A172 (cell line): ENCODE measurements at places on chromosomes 3 and 15.
A peak's percentile ranks its signal among the peaks of the same experiment; 100 is the strongest.

DNA sequence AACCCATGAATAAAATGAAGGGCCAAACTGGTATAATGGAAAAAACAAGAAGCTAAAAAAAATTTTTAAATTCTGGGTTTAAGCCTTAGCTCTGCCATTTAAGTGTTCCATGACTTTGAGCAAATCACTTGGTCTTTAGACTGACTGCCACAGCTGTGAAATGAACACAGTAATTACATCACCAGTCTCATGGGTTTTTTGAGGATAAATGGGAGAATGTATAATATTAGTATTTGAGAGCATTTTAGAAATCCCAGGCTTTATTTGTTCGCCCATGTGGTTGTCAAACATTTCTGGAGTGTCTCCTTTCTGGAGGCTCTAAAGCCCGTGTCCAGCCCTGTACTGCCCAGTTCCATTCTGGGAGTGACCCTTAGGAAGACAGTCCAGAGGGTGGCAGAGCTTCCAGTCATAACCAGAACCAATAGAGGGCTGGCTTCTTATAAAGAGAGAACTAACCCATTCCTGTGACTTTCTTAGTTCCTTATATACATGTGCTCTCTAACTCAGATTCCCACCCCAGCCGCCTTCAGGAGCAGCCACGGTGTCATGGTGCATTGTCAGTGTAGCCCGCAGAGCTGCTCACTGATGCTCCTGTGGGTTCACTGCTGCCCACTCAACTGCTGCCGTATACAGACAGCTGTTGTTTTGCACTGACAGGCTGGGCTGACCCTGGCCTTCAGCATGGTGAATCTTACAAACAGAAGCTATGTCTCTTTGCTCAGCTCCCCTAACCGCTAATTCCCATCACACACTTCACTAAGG, 44.7 kb downstream of the BOC start:
- DNase-seq = no peak

DNA sequence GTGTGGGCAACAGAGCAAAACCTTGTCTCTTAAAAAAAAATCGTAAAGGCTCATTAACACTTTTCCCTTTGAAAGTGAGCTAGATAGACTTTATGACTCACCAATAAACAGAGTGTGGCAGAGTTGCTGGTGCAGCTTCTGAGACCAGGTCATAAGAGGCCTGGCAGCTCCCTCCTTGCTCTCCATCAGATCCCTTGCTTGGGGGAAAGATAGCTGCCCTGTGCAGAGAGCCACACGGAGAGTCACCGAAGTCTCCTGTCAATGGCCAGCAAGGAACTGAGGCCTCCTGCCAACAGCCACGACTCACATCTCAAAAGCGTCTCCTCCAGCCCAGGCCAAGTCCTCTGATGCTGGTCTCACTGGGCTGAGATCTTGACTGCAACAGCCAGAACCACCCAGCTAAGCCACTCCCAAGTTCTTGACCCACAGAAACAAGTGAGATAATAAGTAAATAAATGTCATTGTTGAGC, 8.7 kb upstream of the GP9 start:
- DNase-seq = peak; percentile 30

- DNase-seq = no peak
These were observed 242.0 kb downstream of the SHQ1 start for GRCh38 chr3:72606005-72606800.

GRCh38 chr3:104526901-104527401, 839.8 kb upstream of the ALCAM start:
- DNase-seq = no peak

- DNase-seq = no peak
These were observed 62.7 kb downstream of the TFDP2 start for GRCh38 chr3:142086581-142087090.

DNA sequence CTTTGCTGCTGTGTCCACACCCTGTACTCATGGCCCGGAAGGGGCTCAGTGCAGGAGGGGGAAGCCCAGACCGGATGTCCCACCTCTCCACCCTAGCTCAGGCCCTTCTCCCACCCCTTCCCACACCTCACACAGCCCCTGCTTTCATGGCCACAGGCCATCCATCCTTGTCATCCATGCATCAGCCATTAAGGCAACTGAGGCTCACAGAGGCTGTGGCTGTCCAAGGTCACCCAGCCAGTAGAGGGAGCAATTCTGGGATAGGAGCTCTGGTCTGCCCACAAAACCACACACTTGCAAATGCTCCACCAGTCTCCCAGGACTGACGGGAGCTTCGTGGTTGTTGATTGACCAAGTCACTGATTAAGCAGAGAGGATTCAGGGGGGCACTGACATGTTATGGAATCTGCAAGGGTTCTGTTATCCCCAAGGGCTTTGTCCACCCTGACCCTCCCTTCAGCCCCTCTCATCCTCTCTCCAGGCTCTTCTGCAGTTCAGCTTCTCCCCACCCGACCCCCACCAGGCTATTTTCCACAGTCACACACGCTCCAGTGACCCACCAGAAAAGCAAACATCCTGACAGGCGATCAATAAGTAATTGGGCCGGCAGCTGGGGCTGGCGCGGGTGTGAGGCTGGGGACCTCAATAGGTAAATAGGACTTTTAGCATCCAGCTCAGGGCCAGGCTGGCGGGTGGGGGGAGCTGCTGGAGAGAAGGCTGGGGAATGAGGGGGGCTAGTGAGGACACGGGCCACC, 15.1 kb downstream of the LINGO1 start:
- no peak for DNase-seq

DNA sequence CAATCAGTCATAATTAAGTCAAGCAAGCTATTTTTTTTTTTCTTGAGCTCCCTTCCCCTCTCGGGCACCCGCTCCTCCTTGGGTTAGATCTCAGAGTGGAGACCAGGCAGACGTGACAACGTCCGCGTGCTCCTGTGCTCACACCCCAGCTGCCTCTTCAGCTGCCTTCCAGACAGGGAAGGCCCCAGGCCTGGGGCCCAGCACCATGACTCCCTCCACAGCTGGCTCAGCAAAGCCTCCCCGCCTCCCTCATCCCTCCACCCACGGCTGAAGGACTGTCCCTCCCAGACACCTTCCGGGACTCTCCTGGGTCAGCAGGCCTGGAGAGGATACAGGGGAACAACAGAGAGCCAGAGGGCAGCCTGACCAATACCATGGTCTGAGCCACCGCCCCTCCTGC, 87.9 kb upstream of the LINGO1 start:
- DNase-seq = no peak

GRCh38 chr15:64233299-64233698, 70.5 kb upstream of the PPIB start:
- no peak for DNase-seq

GRCh38 chr15:69677403-69677802, 224.8 kb downstream of the RPLP1 start:
- DNase-seq = no peak

- no peak for DNase-seq
These were observed 6.0 kb downstream of the RAB27A start for GRCh38 chr15:55283379-55284147.

GRCh38 chr3:112856537-112856936, 9.9 kb upstream of the CD200R1L start:
- DNase-seq = no peak

DNA sequence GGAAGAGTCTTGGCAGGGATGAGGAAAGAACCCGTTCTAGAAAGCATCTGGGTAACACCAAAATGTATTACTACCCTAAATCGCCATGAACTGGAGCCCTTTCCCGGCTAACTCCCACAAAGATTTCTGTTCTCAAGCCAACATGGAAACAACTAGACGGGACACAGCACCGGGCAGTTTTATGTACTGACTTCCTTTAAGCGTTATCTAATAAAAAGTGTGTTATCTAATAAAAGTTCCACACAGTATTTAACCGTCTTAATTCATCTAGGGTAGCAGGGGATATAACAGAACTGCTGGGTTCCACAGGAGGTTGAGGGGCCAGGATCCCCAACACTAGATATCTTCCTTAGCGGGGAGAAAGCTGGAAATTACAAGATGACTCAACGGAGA, 347 bp upstream of the C3orf62 start:
- DNase-seq = no peak

GRCh38 chr3:140416666-140417065, 261.2 kb upstream of the TRIM42 start:
- DNase-seq = no peak
